Activated naive CD4-positive, alpha-beta T cell (primary cell): ENCODE measurements at places on chromosomes 11 and 22.

DNA sequence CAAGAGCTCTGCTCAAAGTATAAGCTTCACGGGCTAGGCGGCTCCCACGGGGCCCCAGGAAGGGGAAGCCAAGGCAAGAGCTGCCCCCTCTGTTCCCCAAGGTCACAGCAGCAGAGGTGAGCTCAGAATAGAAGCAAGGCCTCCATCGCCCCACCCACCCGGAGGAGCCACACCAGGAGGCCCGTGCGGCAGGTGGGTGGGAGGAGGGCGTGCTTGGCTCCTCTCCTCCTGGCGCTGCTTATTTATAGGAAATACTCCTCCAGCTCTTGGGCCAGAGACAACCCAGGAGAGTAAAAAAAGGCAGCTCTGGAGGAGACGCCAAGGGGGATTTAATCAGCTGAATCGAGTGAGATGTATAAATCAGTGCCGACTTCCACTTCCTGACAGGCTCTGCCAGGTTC is 87.8 kb downstream of the FEZ1 start:
- no peak for DNase-seq

DNA sequence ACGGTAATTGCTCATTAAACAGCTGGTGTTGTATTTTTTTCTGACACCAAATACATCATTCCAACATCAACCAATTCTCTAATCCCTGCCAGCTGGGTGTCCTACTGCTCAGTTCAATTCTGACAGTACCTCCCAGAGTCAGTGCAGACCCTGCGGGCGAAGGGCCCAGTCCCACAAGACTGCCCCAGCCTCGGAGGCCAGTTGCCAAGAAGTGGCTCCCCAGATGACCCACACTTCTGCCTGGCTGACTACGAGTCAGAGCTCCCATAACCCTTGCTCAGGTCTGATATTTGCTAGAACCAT is 147.2 kb downstream of the CTTN start:
- DNase-seq: no peak

DNA sequence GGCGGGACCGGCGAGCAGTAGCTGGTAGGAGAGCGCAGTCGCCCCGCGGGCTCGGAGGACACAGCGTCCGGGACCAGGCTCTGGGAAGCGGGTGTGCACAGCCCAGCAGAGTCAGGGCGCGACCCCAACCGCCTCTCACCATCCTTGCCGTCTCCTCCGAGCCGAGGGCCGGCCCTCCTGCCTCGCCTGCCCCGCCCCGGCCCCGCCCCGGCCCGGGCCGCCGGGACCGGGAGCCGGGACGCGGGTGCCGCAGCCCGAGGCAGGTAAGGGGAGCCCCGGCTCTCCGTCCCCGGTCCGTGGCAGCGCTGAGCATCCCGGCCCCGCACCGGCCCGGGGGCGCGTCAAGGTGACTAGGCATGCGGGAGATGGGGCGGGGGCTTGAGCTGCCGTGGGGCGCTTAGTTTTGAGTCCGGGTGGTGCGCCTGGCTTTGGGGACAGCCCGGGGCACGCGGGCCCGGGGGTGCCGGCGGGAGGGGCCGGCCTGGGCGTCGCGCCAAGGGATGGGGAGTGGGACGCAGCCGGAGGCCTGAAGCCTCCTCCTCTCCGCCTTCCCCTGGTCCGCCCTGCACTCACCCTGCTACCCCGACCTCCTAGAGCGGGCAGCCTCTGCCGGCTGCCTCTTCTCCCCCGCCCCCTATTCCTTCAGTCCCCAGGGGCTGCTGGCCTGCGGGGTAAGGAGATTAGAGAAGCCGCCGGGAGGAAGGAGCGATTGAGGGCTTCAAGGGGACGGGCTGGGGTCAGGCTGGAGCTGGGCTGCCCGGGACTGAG is at the start of gene ABCG4:
ABCG4 (plus strand) TSS at position 35 of the 768 bp plus-strand sequence. CDS start 914 bp downstream, outside the sequence.
- no peak for DNase-seq

DNA sequence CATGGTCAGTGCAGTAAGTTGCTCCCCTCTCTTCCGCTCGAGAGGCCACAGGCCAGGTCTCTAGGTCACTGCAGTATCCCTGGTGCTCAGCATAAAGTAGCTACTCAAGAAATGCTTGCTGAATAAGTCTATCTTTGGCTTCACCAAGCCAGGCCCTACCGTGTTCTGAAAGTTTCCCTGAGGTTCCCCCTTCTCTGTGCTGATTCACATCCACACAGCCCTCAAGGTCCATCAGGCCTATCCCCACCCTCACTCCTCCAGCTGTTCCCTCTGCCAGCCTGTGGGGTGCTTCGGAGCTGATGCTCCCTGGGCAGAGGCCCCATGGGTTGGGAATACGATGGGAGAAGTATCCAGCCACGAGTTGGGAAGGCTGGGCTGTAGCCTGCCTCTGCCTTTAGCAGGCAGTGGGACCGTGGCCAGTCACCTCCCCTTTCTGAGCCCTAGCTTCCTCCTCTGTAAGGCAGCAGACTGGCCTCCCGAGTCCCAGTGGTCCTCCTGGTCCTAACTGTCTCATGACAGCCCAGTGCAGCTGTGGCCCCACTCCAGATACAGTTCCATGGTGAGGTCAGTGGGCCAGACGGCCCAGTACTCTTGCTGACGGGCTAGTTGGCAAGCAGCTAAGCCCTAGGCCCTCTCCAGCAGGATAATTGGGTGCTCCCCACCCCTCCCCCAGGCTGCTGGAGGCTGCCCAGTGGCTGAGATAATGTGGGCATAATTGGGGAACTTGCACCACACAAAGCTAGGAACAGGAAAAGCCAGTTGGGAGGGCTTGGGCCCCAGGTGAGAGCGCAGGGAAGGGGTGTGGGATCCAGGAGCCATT is 48.2 kb downstream of the NECTIN1 start:
- no peak for DNase-seq

- no peak for DNase-seq
Measured at GRCh38 chr11:45374653-45375059, 88.5 kb upstream of the SYT13 start.

- DNase-seq: peak; percentile 11
Measured at GRCh38 chr11:121194731-121195596, 93.9 kb downstream of the TECTA start.

DNA sequence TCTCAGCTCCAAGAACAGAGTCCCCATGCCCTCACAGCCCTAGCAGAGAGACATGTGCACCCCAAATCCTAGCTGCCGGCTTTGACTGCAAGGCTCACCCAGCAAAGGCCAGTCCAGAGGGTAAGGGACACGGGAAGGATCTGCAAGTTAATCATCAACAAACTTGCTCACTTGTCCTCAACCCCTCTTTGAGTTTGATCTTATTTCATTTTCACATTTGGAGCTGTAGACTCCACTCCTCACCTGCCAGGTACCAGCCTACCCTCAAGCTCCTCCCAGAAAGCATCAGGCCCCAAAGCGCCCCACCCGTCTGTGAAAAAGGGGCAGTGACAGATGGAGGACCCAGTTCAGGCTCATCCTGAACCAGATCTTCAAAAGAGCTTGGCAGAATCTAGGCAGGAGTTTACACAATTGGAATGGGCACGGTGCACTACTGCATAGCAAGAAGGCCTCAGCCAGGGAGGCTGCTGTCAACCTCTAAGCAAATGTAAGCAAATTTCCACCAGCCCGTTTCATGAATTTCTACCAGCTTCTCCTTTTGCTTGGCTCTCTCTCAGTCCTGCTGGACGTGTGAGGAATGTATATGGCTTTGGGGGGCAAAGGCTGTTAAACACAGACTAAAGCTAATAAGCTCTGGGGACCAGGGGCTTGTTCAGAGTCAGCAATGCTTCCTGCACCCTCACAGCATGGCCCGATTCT is 5.5 kb downstream of the EHD1 start:
- no peak for DNase-seq

GRCh38 chr11:116342148-116342547 is 430.6 kb downstream of the BUD13 start:
- no peak for DNase-seq

DNA sequence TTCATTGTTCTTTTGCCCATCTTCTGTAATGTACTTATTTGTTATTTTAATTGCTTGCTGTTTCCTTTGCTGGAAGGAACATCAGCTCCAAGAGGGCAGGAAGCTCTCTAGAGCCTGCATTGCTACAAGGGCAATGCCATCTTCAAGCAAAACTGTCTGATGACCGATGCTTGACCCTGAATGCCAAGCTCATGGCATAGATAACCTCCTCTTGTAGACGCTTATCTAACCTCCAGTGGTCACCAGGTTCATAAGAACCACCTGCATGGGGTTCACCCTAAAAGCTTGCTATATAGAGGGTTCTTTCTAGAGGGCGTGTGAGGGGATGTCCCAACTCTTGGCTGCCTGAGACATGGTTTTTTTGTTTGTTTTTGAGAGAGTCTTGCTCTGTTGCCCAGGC is 16.5 kb downstream of the FADS3 start:
- DNase-seq: no peak
